ENCODE measurements at places on chromosomes 1 and 21.

DNA sequence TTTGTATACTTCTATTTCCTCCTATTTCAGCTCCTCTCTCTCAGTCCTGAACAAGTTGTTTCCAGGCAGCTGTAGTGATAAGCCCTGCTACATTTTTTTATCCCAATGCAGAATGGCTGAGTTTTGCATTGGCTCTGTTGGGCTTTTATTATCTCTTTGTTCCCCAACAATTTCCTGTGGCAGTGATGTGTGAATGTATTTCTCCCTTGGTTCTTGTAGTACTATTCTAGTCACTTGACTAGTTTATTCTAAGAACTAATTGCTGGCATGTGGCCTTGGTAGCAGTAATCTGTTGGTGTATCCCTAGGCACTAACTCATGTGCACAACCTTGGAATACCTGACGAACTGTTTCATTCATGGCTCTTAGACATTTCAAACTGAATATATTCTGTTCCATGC is 60.7 kb downstream of the NFASC start:
- no peak for DNase-seq

GRCh38 chr1:183101841-183102276 is 78.6 kb downstream of the LAMC1 start:
- no peak for DNase-seq

- no peak for DNase-seq
Observed at GRCh38 chr1:26890467-26890796, 349 bp upstream of the GPN2 start.

- no peak for DNase-seq
Observed at GRCh38 chr1:221972276-221973235, 230.7 kb upstream of the DUSP10 start.

DNA sequence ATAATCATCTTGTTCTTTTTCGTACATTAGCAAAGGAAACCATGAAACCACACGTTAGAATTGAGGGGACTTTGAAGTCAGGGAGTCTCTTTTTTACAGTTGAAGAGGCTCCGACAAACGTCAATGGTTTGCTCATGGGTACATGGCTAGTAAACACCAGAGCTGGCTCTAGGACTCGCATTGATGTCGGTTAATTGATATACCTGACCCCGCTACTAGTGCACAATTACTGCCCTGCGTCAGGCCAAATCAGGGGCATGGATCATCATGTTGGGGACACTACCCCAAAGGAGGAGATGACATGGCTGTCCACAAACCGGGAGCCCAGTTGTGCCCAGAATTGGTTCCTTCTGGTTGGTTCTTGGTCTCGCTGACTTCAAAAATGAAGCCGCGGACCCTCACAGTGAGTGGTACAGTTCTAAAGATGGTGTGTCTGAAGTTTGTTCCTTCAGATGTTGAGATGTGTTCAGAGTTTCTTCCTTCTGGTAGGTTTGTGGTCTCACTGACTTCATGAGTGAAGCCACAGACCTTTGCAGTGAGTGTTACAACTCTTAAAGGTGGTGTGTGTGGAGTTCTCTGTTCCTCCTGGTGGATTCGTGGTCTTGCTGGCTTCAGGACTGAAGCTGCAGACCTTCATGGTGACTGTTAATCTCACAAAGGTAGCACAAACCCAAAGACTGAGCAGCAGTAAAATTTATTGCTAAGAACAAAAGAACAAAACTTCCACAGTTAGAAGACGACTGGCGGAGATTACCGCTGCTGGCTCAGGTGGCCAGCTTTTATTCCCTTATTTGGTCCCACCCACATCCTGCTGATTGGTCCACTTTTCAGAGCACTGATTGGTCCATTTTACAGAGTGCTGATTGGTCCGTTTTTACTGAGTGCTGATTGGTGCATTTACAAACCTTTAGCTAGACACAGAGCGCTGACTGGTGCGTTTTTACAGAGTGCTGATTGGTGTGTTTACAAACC is 126.9 kb upstream of the ERRFI1 start:
- DNase-seq, result no peak

DNA sequence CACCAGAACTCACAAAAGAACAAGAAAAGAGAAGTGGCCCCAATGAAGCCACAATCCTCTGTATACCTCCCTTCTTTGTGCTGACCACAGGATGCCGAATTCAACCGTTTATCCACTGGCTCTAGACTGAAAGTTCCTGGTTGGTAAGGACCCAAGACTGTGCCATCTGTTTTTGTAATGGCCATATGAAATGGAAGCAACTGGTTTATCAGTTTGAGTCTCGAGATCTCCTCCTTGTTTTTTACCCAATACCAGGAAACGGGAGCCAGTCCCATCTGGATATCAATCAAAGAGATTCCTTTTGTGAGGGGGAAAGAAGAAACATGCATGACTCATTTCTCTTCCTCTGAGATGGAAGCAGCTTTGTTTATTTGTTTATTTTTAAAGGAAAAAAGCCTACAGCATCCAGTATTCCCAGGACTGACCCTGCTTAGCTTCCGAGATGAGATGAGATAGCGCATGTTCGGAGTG is 32.4 kb upstream of the ZNF124 start:
- DNase-seq, result no peak

DNA sequence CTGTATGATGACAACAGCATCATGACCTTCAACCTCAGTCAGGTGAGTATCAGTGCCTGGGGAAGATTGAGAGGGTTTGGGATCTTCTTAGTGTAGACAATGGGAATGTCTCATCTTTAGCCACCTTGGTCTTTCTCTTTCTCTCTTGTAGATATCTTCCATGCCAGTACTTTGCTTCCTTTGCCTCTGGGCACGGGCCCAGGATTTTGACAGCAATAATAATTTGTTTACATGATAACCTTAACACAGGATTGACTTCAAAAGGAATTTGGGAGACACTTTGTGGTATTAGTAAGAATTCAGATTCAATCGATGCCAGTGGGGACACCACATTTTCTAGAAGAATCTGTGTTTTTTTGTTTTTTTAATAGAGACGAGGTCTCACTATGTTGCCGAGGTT is 12.1 kb upstream of the PIGV start:
- DNase-seq, result no peak

GRCh38 chr1:102365071-102365470 is 368.3 kb upstream of the OLFM3 start:
- DNase-seq, result no peak

- DNase-seq, result no peak
Observed at GRCh38 chr1:232699814-232700213, 69.9 kb upstream of the SIPA1L2 start.

GRCh38 chr1:229040630-229041358 is 230.1 kb upstream of the RAB4A start:
- DNase-seq, result no peak

Measured in activated T-helper 1 cell treated with anti-CD3 and anti-CD28 coated beads, Interleukin-2, amount 50 U/mL, for 16 hours (primary cell).